NCI-H2029 (cell line): ENCODE measurements at places on chromosomes 3 and 15.

GRCh38 chr3:1272546-1273265, 179.9 kb downstream of the CNTN6 start:
- DNase-seq, result no peak

GRCh38 chr15:98422130-98422478, 226.2 kb upstream of the IGF1R start:
- no peak for DNase-seq

DNA sequence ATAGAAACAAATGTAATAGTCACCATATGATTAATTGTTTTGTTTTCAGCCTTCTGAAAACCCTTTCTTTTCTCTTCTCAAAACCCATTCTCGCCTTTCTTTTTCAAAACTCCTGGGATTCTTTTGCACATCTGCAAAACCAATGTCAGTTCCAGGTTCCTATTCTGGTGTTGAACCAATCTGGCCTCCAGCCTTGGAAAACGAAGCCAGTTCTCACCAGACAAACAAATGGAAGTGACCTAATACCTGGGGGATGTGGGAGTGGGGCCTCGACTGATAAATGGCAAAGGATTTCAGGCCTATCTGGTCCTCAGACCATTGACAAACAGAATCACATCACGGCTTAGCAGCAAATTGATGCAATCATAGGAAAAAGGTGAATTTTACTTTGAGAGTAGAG, 73.0 kb downstream of the COL8A1 start:
- DNase-seq, result no peak

- DNase-seq, result peak; percentile 13
Measured at GRCh38 chr15:33242165-33242564, 47.7 kb upstream of the FMN1 start.

DNA sequence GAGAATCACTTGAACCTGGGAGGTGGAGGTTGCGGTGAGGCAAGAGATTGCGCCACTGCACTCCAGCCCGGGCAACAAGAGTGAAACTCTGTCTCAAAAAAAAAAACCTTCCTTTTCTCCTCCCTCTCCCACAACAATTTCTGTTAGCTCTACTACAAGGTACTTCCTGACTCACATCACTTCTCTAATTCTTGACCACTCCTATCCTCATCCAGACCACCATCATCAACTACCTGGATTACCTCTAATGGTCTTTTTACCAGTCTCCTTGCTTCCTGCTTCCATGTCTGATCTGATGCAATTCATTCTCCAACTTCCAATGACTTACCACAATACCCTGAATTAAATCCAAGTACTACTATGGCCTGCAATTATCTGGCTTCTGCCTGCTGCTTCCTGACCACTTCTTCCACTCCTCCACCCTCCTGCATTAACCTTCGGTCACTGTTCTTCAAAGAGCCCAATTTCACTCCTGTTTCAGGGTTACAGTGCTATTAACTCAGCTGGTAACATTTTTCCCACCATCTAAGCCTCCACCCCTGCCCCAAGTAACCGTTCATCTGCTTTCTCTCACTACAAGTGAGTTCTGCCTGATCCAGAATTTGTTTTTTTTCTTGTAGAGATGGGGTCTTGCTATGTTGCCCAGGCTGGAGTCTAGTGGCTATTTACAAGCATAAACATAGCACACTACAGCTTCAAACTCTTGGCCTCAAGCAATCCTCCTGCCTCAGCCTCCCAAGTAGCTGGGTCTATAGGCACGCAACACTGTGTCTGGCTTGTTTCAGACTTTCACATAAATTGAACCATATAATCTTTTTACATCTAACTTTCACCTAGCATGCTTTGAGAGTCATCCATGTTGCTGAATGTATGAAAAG, 27.8 kb downstream of the DCAF1 start:
- DNase-seq, result no peak

DNA sequence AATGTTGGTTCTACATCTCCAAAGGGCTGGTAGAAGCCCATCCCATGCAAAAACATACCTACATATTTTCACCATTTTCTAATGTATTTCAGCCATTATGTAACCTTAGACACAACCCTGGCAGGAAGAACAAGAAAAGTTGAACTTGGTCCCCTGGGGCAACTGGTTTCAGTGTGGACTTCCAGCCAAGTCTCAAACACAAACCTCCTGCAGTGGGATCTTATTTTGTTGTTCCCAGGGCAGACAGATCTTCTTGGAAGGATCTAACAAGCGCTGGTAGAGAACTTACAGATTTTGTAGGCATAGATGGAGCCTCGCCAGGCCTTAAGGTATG, 96.3 kb downstream of the ADAMTS17 start:
- no peak for DNase-seq

DNA sequence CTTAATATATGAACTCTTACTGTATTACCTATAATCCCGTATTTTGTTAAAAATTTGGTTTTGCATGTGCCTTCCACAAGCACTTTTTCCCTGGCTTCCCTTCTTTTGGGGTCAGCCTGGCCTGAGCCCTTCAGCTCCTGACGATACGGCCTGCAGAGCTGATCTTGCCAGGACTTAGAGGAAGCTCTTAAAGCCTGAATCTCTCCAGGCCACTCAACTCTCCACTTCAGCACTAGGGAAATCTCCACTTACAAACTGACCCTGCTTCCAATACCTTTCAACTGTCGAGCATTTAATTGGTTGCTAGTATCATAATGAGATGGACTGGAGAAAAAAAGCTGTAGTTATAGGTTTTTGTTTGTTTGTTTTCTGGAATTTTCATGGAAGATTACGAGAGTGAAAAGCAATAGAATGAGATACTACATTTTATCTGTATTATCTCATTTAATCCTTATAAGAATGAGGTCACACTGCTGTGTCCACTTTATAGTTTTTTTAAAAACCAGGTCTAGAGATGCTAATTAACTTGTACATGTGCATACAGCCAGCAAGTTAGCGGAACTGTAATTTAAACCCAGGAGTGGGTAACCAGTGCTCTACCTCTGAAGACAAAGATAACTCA, 54.8 kb downstream of the ZBTB38 start:
- peak; percentile 11 for DNase-seq

DNA sequence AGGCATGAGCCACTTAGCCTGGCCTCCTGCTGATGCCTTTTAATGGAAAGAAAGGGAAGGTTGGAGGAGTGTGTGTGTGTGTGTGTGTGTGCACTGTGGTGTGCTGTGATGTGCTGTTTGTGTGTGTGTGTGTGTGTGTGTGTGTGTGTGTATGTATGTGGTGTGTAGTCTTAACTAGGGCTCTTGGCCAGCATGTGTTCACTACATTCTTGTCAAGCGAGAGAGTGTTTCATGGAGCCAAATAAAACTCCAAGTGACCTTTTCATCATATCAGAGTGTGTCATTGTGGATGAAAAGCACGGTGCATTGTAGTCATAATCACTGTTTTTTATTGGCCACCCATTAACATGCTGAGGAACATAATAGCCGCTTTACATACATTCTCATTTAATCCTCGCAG, 30.8 kb upstream of the BHLHE40 start:
- no peak for DNase-seq

DNA sequence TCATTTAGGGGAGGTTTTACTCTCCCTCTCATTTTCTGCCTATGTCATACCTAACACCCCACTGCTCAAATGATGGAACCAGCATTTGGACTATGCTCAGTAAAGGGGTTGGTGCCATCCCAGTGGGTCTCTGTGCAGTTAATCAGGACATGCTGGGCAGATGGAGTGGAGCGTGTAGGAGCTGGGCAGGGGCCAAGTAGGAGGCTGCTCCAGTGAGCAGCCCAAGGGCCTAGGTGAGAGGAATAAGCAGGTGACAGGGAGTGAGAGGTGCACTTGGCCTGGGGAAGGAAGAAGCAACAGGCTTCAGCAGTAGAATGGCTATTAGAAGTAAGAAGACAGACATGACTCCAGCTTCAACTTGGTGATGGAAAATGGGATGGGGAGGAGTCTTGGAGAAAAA, 72.2 kb downstream of the EPHB1 start:
- DNase-seq, result no peak
